ENCODE measurements at places on chromosomes 13 and 19.
A peak's percentile ranks its signal among the peaks of the same experiment; 100 is the strongest.

DNA sequence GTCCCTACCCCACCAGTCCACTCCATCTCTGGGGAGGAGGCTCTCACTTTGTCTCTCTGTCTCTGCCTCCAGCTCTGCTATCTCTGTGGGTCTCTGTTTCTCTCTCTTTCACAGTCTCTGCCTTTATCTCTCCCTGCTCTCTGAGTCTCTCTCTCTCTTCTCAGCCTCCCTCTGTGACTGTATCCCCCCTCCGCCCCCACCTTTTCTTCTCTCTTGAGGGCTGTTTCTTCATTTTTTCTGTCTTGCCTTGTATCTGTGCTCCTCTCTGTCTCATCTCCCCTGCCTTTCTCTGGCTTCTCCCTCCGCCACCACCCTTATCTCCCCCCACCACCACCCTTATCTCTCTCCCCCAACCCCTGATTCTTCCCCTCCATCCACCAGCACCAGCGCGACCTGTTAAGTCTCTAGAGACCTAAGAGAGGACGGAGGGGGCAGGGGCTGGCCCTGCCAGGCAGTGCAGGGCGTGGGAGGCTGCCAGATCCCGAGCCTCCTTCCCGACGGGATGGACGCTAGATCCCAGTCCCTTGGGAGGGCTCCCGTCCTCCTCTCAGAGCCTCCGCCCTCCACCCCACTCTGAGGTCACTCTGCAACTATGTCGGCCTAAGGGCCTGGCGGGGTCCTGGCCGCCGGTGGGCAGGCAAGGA is 1.0 kb downstream of the AXL start:
- no peak for DNase-seq

DNA sequence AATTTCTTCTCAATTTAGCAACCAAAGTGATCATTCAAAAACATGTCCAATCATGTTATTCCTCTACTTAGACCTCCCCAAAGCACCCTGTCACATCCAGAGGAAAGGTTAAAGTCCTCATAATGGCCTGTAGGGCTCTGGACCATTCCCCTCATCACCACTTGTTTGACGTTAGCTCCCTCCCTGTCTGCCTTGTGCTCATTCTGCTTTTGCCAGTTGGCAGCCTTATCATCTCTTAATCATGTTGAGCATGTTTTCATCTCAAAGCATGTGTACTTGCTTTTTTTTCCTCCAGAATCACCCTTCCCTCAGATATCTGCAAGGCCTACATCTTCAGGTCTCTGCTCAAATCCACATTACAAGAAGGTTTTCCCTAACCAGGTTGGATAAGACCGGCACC is 25.9 kb downstream of the UBAC2 start:
- no peak for DNase-seq

- DNase-seq: no peak
These were observed 30.2 kb upstream of the ZNF331 start for GRCh38 chr19:53507523-53508442.

- peak; percentile 80 for DNase-seq
These were observed 3.9 kb downstream of the SLC1A5 start for GRCh38 chr19:46784262-46785053.

DNA sequence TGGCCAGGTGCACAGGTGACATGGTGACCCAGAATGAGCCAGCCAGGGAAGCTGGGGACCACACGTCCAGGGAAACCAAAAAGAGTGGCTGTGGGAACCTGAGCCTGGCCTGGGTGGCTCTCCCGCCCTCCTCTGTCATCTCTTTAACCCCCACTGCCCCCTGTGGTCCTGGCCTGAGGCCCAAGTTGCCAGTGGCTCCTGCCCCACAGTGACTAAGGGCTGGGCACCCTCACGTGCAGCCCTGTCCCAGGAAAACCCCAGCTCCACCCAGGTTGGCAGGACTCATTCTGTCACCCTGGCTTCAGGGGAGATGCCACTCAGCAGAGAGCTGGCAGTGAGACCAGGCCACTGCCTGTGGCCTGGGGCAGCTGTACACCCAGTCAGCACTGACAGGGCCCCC is 30.6 kb upstream of the ISYNA1 start:
- no peak for DNase-seq

DNA sequence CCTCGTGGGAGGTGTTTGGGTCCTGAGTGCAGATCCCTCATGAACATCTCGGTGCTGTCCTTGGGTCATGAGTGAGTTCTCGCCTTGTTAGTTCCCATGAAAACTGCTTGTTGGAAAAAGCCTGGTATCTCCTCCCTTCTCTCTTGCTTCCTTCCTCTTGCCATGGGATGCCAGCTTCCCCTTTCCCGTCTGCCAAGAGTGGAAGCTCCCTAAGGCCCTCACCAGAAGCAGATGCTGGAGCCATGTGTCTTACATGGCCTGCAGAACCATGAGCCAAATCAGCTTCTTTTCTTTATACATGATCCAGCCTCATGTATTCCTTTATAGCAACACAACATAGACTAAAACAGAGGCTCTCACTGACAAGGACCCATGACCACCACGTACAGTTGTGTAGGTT is 8.2 kb downstream of the ADGRE2 start:
- DNase-seq: no peak
